ENCODE measurements at places on chromosomes 11 and 22. TPM values are rescaled to one million over a fixed set of nuclear protein-coding genes. Genes with fewer than 3 reads are reported as not detected.

PLAAT5 gene
- total RNA-seq = 1.7 TPM

GRCh38 chr11:92839450-92839849, 130.0 kb upstream of the MTNR1B start:
- no peak for DNase-seq

DNA sequence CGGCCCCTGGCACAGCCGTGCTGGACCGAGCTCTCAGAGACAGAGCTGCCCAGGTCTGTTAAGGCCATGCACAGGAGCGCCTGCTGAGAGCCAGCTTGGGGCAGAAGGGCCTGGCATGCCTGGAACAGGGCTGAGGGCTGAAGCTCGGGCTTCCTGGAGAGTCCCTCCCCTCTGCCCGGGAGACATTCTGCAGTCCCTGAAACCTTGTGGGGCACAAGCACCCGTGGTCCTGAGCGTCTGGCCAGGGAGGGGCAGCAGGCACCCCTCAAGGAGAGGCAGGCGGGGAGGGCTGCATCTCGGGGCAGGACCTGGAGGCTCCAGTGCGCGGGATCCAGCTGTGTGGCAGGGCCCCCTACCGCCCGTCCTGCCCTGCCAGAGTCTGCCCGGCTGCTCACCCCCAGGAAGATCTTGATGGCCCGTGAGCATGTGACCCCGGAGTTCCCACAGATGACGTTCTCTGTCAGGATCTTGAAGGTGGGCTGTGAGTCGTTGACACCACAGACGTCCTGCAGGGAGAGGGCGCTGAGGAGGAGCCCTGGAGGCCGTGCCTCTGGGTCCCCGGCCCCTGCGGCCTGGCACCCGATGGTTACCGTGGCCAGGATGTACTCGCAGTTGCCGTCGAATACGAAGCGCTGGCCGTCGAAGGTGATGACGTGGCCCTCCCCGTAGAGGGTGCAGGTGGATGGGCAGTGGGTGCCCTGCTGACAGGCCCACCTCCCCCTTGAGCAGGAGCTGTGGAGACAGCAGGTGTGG, 10.9 kb downstream of the MUC6 start:
- no peak for DNase-seq

DNA sequence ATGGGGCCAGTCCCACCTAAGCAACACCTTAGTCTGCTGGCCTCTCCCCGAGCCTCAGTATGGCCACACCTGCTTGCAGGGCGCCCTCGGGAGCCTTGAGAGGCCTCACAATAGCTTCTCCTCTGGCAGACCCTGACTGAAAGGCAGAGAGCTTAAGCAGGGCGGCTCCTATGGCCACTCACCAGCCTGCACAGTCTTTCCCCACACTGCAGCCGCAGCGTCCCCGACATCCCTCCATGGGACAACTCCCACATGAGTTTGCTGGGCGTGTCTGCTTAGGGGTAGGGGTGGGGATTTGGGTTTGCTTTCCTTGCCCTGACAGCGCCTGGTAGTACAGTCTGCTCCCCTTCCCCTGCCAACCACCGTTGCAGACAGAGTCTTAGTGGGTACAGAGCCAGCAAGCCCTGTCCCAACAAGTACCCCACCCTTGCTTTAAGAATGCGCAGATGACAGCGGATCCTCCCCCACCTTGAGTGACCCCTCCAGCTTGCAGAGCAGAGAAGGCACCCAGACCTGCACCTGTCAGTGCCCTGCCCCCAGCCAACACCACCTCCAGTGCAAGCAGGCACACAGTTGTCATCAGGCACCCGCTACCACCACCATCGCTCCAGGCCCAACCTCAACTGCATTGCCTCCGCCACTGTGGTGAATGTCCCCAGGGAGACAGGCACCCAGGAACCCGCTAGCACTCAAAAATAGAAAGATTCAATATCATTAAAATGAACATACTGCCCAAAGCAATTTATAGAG, 413.8 kb upstream of the ARHGAP42 start:
- DNase-seq = no peak

DNA sequence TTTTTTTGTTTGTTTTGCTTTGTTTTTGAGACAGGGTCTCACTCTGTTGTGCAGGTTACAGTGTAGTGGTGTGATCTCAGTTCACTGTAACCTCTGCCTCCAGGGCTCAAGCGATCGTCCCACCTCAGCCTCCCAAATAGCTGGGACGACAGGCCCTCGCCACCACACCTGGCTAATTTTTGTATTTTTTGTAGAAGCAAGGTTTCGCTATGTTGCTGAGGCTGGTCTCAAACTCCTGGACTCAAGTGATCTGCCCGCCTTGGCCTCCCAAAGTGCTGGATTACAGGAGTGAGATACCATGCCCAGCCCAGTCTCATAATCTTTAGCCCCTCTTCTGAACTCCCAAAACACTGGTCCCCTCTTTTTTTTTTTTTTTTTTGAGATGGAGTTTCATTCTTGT, 50.6 kb downstream of the KCNJ4 start:
- DNase-seq = no peak

WNT11 gene
- 1.8 TPM for total RNA-seq

CLDN5 gene
- total RNA-seq = 27.5 TPM

GRCh38 chr11:12066056-12066798, 44.2 kb upstream of the MICAL2 start:
- DNase-seq = peak; percentile 65

PATE2 gene
- total RNA-seq = not detected

DNA sequence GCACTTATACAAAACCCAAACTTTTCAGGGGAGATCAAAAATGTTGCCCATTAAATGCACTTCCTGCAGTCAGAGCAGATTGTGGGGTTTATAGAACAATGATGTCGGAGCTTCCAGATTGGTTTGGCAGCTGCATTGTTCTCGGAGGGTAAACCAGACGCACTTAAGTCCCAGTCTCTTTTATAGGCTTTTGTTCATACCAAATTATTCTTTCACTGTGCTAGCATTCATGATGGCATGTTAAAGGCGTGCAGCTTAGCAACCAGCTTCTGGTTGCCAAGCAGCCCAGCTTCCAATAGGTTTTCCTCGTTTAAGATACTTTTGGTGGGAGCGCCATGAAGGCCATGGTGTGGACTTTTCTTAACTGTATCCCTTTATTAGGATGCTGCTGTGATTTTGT, 40.9 kb downstream of the ZC3H12C start:
- no peak for DNase-seq

GRCh38 chr11:12626616-12627015, 47.6 kb upstream of the TEAD1 start:
- no peak for DNase-seq

DNA sequence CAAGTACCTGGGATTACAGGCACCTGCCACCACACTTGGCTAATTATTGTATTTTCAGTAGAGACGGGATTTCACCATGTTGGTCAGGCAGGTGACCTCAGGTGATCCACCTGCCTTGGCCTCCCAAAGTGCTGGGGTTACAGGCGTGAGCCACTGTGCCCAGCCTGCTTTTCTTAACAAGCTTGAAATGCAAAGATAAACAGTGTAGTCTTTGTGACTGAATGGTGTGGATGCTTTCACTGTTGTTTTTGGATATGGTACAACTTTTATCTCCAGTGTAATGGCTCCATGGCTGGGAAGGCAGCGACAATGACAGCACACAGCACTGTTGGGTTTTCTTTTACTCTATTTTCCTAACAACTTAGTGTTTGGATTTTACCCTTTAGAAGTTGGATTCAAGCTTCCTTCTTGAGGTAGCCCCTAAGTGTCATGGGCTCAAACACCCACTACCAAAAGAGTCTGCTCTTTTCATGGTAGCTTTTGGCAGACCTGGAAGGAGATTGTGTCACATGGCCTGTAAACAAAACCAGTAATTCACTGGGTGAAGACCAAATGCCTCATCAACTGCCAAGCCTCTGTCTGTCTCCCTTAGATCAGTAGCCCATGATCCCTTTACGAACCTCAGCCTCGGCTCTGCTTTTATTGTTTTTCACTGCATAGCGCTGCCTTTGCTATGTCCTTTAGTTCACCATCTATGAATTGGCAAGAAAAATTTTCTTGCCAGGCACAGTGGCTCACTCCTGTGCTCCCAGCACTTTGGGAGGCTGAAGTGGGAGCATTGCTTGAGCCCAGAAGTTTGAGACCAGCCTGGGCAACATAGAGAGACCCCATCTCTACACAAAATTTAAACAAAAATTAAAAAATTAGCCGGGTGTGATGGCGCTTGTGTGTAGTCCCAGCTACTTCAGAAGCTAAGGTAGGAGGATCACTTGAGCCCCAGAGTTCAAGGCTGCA, 6.4 kb downstream of the VPS51 start:
- DNase-seq = no peak

GRCh38 chr11:36211761-36212430, 77.3 kb downstream of the COMMD9 start:
- DNase-seq = no peak

P4HA3 gene
- 1.0 TPM for total RNA-seq

DNA sequence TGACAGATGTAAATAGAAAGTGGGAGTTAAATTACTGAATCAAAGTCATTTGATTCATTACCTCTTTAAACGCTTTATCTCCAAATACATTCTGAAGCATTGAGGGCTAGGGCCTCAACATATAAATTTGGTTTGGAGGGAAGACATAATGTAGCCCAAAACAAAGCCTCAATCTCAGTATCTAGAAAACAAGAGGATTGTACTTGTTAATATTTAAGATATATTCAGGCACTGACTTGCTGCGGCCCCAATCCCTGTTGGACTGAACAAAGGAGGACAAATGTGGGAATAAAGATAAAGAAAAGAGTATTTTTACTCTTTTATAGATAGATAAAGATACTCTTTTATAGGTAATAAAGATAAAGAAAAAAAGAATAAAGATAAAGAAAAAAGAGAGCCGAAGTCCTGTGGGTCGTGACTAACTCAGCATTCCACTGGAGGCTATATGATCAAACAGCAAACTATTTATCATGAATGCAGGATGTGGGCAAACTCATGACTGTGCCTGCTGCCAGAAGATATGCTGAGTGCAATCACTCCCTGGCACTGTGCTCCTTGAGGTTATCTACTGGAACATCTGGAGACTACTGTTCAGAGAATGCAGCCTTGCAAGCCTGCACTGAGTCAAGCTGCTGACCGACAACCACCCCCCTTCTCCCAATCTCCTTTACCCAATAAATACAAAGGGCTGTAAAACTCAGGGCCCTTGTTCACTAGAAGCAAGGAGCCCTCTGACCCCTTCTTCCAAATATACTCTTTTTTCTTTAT, 6.9 kb downstream of the OR10V1 start:
- DNase-seq = no peak

DNA sequence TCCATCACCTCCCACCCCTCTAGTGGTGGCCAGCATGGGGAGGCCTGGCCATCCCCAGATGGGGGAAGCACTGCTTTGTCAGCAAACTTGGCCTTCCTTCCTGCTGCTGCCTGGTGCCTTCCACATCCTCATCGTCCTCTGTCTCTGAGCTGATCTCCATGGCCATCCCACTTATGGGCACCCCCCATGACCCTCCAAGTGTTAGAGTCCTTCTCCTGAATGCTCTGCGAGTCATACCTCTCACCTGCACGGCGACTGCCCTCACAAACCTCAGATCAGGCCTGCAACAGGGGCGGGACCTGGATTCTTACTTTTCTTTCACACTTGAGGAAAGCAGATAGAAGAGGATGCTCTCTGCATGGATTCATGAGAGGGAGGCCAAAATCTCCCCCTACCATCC, 24.0 kb downstream of the POU2AF1 start:
- no peak for DNase-seq

- no peak for DNase-seq
Observed at GRCh38 chr11:66851698-66852465, 5.0 kb upstream of the LRFN4 start.

GRCh38 chr22:45552580-45553350, 50.1 kb downstream of the FBLN1 start:
- DNase-seq = peak; percentile 73

SLN gene
- total RNA-seq = not detected

- no peak for DNase-seq
Observed at GRCh38 chr11:60984636-60985035, 13.2 kb downstream of the CD6 start.

GRCh38 chr11:117936973-117937372, 7.8 kb upstream of the TMPRSS13 start:
- no peak for DNase-seq

OR10A2 gene
- total RNA-seq = not detected

WDR74 gene
- 31.6 TPM for total RNA-seq

- no peak for DNase-seq
Observed at GRCh38 chr11:66291303-66291705, 390 bp upstream of the TMEM151A start.

All from mucosa of gallbladder (tissue), 1 donor.